Stimulated activated CD4-positive, alpha-beta T cell treated with anti-CD3 and anti-CD28 coated beads, Interleukin-12 subunit alpha, Interleukin-12 subunit beta, amount 100 ng/mL, for 4 hours (primary cell): ENCODE measurements at places on chromosomes 13 and 19.
A peak's percentile ranks its signal among the peaks of the same experiment; 100 is the strongest.

DNA sequence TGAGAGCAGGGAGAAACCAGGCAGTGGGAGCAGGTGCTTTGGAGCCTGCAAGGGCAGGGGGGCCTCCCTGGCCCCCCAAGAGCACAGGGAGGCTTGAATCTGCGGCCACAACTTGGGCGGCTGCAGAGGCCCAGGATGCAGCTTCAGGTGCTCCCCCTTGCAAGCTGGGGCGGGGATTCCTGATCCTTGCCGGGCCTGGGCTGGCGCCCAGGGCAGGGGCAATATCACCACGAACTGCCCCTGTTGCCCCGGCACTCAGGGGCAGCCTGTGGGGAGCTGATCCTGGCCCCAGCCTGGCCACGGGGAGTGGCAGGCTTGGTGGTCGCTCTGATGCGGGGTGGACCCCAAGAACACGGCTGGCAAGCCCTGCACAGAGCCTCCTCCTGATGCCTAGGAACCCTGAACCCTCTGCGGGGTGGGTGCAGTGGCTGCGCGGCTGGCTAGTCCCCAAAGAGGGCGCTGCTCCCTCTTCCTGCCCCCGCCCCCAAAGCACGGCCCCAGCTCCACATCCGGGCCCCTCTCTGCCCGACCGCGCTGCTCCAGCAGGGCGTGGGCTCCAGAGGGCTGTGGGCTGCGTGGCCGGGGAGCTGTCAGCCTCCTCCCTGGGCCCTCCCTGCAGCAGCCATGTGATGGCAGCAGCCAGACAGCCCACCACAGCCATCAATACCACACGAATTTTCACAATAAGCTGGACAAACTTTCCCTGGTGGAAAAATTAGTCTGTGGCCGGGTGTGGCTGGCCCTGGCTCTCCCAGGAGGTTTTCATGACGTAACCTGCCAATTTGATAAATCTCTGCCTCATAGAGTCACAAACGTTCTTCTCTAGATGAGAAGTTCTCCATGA lies 21.0 kb downstream of the TNFSF9 start:
- DNase-seq: peak; percentile 43

DNA sequence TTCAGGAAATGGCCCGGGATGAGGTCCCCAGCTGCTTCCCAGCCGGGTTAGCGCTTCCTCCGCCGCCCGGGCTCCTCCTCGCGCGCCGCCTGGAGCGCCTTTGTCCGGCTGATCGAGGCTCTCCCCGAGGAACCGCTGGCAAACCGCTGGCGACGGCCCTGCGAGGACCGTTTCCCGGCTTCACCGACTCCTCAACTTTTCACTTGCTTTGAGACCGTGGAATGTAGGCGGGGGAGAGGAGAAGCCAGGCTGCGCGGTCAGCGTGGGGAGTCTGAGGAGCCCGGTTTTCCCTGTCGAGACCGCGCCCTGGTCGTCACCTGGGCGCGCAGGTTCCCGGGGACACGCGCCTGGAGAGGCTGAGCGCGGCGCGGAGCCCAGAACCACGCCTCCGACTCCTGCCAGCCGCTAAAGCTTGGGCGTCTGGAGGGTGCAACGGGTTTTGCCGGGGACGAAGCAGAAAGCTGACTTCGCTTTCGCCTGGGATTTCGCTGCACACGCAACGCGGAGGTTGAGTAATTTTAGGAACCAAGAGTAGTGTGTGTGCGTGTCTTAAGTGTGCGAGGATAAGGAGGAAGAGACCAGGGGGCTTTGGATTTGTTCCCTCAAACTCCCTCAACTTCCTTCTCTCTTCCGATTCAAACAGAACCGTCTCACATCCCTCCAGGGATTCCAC lies 7.3 kb upstream of the DGKH start:
- DNase-seq: peak; percentile 43

DNA sequence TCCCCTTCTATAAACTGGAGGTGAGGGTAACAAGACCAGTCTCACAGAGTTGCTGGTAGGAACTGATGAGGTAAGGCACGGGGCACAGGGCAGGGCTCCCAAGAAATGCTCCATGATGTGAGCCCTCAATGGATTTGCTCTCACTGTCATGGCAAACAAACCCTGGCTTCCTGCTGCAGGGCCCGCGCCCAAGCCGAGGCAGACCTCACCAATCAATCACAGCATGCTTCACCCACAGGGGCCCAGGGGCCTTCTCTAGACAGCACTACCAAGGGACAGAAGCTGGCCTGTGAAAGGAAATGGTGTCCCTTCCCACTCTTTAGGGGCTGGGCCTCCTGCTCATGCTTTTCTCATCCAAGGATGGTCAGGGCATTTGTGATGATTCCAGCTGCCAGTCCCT lies 25.9 kb upstream of the PLA2G4C start:
- no peak for DNase-seq

GRCh38 chr13:29520671-29521070 lies 74.8 kb downstream of the SLC7A1 start:
- no peak for DNase-seq

DNA sequence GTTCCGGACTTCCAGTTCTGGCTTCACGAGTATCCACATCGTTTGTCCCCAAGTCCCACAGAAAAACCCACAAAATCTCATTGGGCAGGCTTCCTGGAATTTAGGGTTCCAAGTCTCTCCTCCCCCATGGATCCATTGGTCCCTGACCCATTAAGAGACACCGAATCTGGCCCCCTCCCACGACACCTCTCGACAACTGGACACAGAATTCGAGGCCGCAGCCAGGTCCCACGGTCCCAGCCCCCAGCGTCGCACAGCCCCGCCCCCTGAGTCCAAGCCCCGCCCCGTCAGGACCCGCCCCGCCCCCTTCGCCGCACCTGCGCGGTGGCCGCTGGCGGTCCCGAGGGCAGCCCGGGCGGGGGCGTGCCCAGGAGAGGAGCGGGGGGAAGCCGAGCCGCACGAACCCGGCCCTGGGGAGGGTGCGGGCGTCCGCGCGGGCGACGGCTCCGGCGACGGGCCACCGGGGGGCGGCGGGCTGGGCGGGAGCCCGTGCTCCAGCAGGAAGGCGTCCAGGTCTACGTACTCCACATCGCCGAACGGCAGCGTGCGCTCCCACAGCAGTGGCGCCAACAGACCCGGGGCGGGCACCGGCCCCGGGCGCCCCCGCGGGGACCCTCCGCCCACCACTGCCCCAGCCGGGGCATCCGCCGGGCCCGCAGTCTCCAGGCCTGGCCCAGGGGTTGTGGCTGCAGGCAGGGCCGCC lies 1.8 kb downstream of the DBP start:
- peak; percentile 78 for DNase-seq

DNA sequence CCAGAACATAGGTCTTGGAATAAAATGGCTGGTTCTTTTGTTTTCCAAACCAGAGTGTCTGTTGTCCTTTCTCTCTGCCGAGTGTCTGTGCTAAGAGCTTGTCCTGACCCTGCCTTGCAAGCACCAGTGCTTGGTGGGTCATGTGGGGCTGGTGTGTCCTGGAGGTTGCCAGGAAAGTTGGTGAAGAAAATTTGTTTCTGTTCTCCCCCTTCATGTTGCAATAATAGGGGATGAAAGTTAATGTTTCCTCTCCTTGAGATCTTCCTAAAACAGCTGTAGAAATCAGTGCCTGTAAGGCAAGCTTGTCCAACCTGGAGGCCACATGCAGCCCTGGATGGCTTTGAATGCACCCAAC lies 2.7 kb downstream of the HAMP start:
- no peak for DNase-seq

DNA sequence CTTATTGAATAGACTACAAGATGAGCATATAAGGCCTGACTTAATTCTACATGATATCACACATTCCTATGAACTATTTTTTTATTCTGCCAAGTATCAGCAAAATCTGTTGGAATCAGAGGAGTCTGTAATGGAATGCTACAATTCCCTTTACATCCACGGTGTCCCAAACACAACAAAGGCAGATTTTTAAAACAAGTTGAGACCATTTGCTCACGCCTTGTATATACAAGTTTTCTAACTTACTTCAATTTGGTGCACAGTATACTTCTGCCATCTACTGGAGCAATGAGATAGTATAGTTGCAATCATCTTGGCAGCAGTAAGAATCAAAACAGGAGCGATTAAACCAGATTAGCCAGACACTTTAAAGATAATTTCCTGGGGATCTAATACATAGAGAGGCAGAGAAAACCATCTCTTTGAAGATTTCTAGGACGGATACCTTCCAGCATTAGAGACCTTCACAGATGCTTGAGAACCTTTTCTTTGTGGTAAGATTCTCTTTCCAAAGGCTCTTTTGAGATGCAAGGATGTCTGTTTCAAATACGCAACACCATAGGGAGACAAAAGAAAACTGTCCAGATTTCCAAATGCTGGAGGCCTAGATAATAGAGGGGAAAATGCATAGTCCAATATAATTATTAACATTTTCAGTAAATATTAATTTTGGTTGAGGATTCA lies 302.0 kb upstream of the MIR17HG start:
- no peak for DNase-seq

DNA sequence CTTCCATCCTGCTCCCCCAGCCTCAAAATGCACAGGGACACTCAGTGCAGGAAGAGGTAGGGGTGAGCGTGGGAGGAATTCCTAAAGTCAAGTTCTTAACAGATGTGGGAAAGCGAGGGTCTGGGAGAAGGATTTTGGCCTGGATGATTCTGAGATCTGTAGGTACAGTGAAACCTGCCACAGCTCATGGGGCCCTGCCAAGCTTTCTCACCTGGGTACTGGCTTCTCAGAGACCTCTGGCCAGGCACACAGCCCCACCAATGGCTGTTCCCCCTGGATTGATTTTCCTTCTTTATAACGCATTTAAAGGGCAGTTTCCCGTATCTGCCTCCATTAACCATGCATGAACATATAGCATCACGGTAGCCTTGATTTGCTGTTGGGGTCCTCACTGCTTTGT lies 47.0 kb upstream of the GSX1 start:
- DNase-seq: no peak

GRCh38 chr19:10238172-10238783 lies 7.1 kb upstream of the S1PR2 start:
- DNase-seq: no peak

GRCh38 chr19:32129141-32129540 lies 216.3 kb upstream of the ZNF507 start:
- DNase-seq: no peak

DNA sequence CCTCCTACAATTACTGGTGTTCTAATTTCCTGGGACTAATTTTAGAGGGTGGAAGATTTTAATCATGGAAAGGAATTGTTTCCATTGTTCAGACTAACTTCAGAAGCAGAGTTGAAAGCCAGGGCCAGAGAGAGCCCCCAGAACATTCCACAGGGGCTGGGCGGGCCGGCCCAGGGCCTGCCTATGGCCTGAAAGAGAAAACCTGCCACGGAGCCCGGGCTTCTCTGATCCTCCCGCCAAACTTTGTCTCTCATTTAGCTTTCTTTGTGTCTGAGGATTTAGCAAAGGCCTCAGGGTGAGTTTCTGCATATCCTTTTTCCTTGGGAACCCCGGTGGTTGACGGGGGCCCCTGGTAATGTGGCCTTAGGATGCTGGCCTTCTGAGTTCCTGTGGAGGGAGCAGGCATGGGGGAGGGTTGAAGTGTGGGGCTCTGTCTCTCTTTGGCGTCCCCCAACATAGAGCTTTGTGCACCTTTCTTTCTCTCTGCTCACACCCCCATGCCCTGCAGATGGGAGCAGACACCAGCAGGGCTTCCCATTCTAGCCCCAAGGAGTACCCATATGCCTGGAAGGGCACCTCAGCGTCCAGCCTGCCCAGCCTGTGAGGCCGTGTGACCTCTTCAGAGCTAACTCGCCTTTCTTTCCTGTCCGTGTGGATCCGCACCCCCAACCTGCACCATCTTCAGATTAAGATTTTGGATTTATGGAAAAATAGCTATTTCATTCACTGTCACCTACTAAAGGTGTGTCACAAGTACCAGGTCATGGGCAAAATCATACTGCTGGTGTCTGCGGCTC lies 539.5 kb downstream of the FGF9 start:
- no peak for DNase-seq

- DNase-seq: no peak
Observed at GRCh38 chr19:1265615-1266128, 3.5 kb upstream of the CIRBP start.

- peak; percentile 36 for DNase-seq
Observed at GRCh38 chr19:2477141-2477710, 1.3 kb downstream of the GADD45B start.

GRCh38 chr13:109904218-109904617 lies 117.8 kb upstream of the IRS2 start:
- no peak for DNase-seq

- no peak for DNase-seq
Observed at GRCh38 chr13:75715601-75716523, 79.7 kb downstream of the LMO7 start.

- DNase-seq: no peak
Observed at GRCh38 chr19:7170983-7171382, 101.5 kb downstream of the ZNF557 start.

- DNase-seq: no peak
Observed at GRCh38 chr13:43171489-43171888, 148.1 kb downstream of the DNAJC15 start.

- DNase-seq: no peak
Observed at GRCh38 chr13:111561091-111561781, 240.8 kb downstream of the TEX29 start.

GRCh38 chr19:54201980-54202379 lies 1.3 kb downstream of the RPS9 start:
- no peak for DNase-seq

DNA sequence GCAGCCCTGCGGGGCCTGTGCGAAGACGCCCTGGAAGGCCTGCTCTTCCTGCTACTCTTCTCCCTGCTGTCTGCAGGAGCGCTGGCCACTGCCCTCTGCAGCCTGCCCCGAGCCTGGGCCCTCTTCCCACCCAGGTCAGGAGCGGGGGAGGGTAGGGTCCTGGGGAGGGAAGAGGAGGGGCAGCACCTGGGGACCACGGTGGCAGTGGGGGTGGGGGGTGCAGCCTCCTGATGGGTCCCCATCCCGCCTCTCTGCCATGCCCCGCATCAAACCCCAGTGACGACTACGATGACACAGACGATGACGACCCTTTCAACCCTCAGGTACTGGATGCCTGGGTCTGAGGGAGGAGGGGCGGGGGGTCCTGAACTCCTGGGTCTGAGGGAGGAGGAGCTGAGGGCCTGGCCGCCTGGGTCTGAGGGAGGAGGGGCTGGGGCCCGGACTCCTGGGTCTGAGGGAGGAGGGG lies 13.4 kb upstream of the LENG8 start:
- DNase-seq: no peak

GRCh38 chr13:110978390-110978789 lies 63.5 kb upstream of the ANKRD10 start:
- no peak for DNase-seq

DNA sequence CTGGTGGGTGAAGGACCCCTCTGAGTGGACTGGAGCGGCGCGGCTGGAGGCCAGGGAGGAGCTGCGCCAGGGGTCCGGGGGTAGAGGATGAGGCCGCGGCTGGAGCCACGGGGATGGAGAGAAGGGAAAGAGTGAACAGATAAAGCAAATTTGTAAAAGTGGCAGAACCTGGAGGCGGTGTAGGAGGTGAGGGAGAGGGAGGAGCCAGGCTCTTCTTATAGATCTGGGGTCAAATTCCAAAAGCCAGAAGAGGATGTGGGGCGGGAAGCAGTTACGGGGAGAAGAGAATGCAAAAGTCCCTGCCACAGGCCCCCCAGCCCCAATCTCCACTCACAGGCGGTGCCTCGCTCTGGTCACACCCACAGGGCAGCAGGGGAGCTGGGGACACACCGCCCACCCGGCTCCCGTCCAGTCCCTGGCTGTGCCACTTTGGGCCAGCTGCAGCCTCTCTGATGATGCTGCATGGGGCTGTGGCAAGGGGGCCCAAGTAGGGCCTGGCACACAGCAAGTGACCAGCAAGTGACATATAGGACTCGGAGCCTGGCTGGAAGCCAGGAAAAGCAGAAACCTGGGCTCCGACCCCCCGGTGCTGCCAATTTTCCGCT lies 11.1 kb downstream of the LRRC4B start:
- DNase-seq: no peak

GRCh38 chr19:38527466-38528136 lies 90.2 kb downstream of the MAP4K1 start:
- DNase-seq: no peak

GRCh38 chr19:47756627-47756929 lies 11.2 kb downstream of the NOP53 start:
- DNase-seq: no peak
